M059J (cell line): ENCODE measurements at places on chromosomes 1 and 21. TPM values are rescaled to one million over a fixed set of nuclear protein-coding genes. Genes with fewer than 3 reads are reported as not detected.
A peak's percentile ranks its signal among the peaks of the same experiment; 100 is the strongest.

GRCh38 chr1:223535319-223535718, 130.2 kb downstream of the CAPN8 start:
- DNase-seq = no peak

GRCh38 chr1:12251442-12251841, 21.6 kb downstream of the VPS13D start:
- DNase-seq = peak; percentile 13

The PRRX1 gene
- total RNA-seq = 21.6 and 22.3 TPM in 2 replicates

DNA sequence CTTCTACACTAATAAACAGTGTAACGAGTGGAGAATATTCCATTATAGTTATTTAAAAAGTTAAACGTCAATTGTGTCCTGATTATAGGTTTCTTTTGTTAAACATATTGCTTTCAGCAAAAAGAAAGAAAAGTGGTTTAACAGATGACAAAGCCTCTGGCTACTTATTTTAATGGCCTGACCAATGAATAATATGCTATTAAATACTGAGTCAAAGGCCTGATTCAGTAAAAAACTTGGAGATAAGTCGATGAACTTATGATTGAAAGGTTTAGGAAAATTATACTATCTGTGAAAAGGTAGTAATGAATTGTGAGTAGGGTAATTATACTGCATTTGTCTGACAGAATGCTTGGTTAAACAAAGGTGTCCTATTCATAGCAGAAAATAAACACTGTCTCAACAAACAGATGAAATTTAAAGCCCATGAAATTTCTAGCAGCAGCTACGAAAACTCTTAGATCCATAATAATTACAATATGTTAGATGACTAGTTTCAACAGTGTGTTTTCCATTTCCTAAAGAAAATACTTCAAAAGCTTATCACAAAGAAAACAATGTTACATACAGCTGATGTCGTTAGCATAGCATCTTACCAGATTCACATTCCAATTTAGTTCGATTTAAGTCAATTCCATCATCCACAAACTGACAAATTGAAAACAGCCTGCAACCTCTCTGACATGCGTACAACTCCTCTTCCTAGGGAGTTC, 6.2 kb downstream of the TMEM59 start:
- no peak for DNase-seq

The SH2D1B gene
- 0.05 and 0.71 TPM in 2 replicates for total RNA-seq

DNA sequence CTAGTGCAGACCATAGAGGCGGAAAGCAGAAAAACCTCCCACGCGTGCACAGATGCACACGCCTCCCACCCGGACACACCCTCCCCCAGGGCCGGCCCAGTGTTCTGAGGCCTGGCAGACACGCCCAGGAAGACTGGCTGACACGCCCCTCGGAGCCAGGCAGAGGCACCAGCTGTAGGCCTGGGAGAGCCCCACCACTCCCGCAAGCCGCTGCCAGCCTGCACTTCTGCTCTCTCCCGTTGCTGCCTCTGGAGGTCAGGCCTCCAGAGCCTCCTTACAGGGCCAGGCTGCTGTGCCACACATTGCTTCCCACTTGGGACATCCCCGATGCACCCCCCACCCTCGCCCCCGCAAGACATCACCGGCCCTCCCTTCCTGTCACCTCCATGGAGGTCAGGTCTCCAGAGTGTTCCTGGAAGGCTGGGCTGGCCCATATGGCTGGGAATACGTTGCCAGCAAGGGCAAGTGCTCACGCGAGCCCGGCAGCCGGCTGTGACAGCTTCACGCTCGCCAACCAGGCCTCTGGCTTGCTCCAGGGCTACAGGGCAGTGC, 40.4 kb downstream of the CASZ1 start:
- peak; percentile 23 for DNase-seq

DNA sequence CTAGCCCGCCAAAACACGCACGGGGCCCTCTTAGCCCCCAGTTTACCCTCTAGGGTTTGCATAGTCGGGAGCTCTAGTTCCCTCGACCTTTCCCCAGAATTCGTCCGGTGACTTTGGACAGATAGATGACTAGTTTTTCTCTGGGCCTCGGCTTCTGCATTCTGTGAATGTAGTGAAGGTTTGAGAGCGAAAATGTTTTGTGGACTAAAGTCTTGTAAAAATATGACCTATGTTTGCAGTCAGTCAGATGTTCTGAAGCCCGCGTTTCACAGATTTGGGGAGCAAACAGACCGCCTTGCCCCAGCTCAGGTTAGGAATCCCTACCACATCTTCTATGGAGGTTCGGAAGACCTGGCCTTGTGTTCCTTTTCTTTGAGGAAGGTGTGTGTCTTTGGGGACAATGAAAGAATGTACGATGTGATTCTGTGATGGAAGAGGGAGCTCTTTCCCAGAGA, 401 bp downstream of the UQCRH start:
- peak; percentile 25 for DNase-seq
